ENCODE measurements at places on chromosomes 3 and 15.

DNA sequence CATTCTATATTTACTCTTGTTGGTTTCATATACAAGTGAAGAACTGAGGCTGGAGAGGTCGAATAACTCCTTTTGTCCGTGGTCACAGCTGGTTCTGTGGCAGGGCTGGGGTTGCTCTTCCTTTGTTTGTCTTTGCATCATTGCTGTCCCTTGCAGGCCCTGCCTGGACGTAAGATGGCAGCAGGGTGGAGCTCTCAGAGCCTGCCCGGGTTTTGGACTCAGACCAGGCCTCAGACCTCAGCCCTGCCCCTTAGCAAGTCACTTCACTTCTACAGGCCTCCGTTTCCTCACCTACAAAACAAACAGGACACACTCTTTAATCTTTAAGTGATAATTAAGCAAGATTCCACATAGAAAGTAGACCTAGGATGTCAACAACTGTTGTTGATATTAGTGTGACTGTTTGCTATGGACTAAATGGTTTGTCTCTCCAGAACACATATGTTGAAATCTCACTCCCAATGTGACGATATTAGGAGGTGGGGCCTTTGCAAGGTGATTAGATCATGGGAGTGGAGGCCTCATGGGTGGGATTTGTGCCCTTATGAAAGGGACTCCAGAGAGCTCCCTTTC lies 65.6 kb upstream of the PLXNA1 start:
- H3K27ac ChIP-seq: no peak overlapping the region
- no peaks in the 10 kb centered on the region for H3K36me3 ChIP-seq
- no peak for DNase-seq
- H3K27me3 ChIP-seq: no peaks in the 10 kb centered on the region
- no peaks in the 10 kb centered on the region for H3K4me1 ChIP-seq

GRCh38 chr3:169379496-169380090 lies 283.9 kb downstream of the MECOM start:
- H3K27ac ChIP-seq: no peak overlapping the region
- no peak overlapping the region for H3K4me3 ChIP-seq
- H3K27me3 ChIP-seq: no peaks in the 10 kb centered on the region

- H3K4me1 ChIP-seq: no peaks in the 10 kb centered on the region
- no peak overlapping the region for H3K4me3 ChIP-seq
- no peak overlapping the region for H3K27ac ChIP-seq
- no peaks in the 10 kb centered on the region for H3K36me3 ChIP-seq
- no peaks in the 10 kb centered on the region for H3K27me3 ChIP-seq
- no peak for DNase-seq
Measured at GRCh38 chr3:140096037-140096436, 161.1 kb downstream of the CLSTN2 start.

DNA sequence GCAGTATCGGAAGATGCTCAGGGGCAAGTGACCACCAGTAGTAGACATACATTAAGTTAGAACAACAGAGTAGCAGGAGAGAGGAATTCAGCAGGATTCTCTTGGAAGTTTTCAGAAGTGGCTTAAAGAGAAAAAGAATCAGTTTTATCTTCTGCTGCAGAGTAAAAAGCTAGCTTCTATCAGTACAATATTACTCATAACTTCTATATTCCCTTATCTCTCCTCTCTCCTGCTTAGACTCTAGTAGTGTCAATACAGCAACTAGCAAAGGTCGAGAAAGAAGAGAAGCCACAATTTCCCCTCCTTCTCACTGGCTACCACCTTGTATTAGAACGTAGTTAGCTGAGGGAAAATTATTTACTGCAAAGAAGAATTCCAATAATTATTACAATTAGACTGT lies 539.7 kb downstream of the DIPK2A start:
- H3K4me3 ChIP-seq: no peak overlapping the region
- H3K27me3 ChIP-seq: no peaks in the 10 kb centered on the region
- H3K36me3 ChIP-seq: no peaks in the 10 kb centered on the region
- no peak overlapping the region for H3K27ac ChIP-seq
- H3K4me1 ChIP-seq: no peaks in the 10 kb centered on the region

GRCh38 chr3:177451301-177451750 lies 254.0 kb upstream of the TBL1XR1 start:
- H3K4me1 ChIP-seq: peaks cover 2% of the 10 kb centered on the region
- no peak overlapping the region for H3K4me3 ChIP-seq
- peak; percentile 93 for DNase-seq
- H3K27ac ChIP-seq: no peak overlapping the region

GRCh38 chr3:129051871-129052340 lies 8.7 kb upstream of the GP9 start:
- DNase-seq: no peak
- no peaks in the 10 kb centered on the region for H3K36me3 ChIP-seq
- H3K27ac ChIP-seq: no peak overlapping the region
- no peak overlapping the region for H3K4me3 ChIP-seq

- no peak for DNase-seq
- H3K4me3 ChIP-seq: peak overlapping the region; percentile 91
- H3K36me3 ChIP-seq: no peaks in the 10 kb centered on the region
- no peaks in the 10 kb centered on the region for H3K27me3 ChIP-seq
- peak overlapping the region; percentile 92 for H3K27ac ChIP-seq
- no peaks in the 10 kb centered on the region for H3K4me1 ChIP-seq
Measured at GRCh38 chr3:56681984-56682461, 1.0 kb downstream of the TASOR start.

DNA sequence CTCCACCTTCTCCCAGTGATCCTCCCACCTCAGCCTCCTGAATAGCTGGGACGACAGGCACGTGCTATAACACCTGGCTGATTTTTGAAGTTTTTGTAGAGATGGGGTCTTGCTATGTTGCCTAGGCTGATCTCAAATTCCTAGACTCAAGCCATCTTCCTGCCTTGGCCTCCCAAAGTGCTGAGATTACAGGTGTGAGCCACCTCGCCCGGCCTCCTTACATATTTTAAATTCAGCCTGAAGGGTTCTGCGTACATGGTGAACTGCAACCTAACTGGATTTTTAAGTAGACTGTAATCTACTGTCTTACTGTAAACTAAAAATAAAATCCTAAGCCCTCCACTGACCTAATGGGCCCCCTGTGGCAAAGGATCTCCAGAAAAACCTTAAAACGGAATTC lies 34.1 kb downstream of the MASP1 start:
- peaks cover 5% of the 10 kb centered on the region for H3K4me1 ChIP-seq
- H3K36me3 ChIP-seq: peaks cover 12% of the 10 kb centered on the region
- no peak overlapping the region for H3K4me3 ChIP-seq
- H3K27ac ChIP-seq: no peak overlapping the region
- DNase-seq: no peak
- no peaks in the 10 kb centered on the region for H3K27me3 ChIP-seq

- DNase-seq: no peak
- H3K36me3 ChIP-seq: no peaks in the 10 kb centered on the region
- no peak overlapping the region for H3K27ac ChIP-seq
Measured at GRCh38 chr15:55401786-55402246, 6.3 kb downstream of the CCPG1 start.

DNA sequence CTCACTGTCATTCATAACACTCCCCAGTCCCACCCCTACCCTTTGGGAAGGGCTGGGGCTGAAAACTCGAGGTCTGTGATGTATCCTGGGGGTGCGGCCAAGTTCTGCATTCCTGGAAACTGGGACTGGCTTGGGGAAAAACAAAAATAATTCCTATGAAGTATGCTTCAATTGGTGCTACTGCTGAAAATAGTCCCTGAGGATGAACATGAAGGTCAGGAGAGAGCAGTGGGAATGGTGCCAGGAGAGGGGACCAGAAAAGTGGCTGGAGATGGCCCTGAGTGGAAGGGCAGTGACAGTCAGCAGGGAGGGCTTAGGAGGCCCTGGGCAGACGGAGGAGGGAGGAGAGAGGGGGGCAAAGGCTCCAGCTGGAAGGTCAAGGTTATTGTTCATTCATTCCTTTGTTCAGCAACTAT lies 4.8 kb upstream of the ISLR start:
- H3K27ac ChIP-seq: no peak overlapping the region
- no peaks in the 10 kb centered on the region for H3K36me3 ChIP-seq
- peaks cover 7% of the 10 kb centered on the region for H3K27me3 ChIP-seq
- DNase-seq: no peak
- H3K4me1 ChIP-seq: peaks cover 10% of the 10 kb centered on the region

DNA sequence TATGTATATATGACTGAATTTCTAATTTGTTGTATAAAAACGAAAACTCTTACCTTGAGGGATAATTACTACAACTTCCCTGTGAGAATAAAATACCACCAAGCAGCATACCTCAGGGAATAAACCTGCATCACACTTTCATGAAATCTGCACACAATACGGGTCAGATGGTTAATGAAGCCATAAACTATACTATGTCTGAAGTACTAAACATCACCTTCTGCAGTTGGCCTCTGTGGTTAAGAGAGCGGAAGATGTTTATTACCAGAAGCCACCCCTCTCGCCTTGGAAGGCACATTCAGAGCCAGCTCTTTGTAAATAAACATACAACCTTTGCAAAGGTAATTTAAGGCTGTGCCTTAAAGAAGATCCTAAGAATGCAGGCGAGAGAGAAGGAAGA lies 462.1 kb upstream of the NR2F2 start:
- H3K4me3 ChIP-seq: no peak overlapping the region
- H3K27ac ChIP-seq: no peak overlapping the region
- no peaks in the 10 kb centered on the region for H3K4me1 ChIP-seq
- no peaks in the 10 kb centered on the region for H3K27me3 ChIP-seq
- H3K36me3 ChIP-seq: no peaks in the 10 kb centered on the region
- DNase-seq: no peak

DNA sequence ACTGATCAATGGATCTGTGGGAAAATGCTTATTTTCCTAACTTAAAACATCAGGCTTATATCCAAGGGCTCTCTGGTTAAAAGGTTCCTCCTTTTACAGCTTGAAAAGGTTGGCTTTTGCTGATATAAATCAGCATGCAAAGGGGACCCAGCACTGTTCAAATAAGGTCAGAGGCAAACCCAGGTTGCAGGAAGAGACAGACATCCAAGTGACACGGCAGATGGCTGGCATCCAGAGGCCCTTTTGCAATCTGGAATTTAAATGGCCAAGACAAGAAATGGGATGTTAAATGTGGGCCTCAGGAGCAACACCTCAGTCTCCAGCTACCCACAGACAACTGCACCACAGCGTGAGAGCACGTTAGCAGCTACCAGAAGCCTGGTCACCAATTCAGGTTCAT lies 6.3 kb downstream of the SH3BP5 start:
- no peaks in the 10 kb centered on the region for H3K27me3 ChIP-seq
- peaks cover 2% of the 10 kb centered on the region for H3K4me1 ChIP-seq
- H3K36me3 ChIP-seq: no peaks in the 10 kb centered on the region
- H3K27ac ChIP-seq: no peak overlapping the region
- H3K4me3 ChIP-seq: no peak overlapping the region
